BJ (cell line): ENCODE measurements at places on chromosomes 7 and 10.

DNA sequence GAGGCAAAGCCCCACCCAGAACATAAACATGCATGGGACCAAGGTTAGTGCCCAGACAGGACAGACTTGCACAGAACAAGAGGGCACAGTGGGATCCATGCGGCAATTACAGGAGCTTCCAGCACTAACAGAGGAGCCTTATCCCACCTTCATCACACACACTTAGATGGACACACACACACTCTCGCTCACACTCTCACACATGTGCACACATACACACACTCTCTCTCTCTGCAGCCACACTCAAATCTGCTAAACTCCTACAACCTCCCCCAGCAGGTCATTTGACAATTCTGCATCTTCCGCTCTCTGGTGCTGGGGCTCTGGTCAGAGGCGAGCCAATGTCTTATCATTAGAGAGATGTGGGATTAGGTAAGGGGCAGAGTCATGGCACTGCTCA lies 120.5 kb downstream of the UBE2H start:
- no peak for DNase-seq

- no peak for DNase-seq
Observed at GRCh38 chr7:50214126-50214670, 90.3 kb upstream of the IKZF1 start.

DNA sequence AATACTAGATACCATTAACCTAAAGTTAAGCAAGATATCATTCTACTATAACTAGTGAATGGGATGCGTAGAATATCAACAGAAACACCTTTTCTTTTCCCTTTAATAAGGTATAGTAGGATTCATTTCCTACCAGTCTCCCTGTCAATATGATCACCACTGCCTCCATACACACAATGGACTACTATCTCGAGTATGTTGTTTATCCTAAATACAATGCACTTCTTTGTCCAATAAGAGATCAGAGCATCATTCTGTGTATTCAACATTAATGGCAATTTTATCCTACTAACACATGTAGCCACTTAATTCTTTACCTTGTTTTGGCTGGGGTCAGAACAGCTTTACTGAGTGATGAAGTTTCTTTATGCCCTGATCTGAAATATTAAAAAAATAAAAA lies 276.3 kb downstream of the TFEC start:
- DNase-seq = no peak

DNA sequence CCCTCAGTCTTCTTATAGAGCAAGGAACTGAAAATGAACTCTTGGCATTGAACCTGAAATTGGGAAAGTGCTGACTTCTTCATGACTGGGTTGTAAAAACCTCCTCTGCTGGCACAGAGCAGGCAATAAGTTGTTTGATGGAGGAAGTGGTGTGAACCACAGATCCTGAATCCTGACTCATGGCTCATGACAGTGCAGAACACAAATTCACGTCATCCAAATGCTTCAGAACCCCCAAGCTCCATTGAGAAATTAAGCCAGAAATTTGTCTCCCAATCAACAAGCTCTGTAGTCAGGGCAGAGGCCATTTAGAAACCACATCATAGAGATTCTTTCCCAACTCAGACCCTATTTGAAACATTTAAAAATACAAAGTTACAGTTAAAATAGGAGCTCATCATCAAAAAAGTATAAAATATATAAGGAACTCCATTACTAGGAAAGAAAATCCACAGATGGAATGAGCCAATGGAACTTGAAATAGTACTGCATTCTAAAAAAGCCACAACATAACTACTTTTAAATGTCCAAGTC lies 10.3 kb upstream of the STK17A start:
- peak; percentile 99 for DNase-seq

DNA sequence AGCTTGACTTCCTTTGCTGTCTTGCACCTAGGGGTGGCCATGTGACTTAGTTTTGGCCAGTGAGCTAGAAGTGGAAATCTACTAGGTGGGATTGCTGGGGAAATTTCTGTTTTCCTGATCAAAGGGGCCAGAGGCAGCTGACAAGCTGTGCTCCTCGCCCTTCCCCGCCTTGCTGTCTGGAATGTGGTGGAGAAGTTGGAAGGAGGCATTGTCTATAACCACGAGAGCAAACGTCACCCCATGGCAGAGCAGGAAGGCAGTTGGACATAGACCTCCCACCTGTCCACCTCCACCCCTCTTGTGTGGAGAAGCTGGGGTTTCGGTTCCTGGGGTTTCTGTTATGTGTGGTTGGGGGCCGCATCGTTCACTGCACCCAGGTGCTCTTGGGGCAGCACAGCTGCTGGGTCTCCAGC lies 7.3 kb downstream of the SFRP5 start:
- DNase-seq = no peak

DNA sequence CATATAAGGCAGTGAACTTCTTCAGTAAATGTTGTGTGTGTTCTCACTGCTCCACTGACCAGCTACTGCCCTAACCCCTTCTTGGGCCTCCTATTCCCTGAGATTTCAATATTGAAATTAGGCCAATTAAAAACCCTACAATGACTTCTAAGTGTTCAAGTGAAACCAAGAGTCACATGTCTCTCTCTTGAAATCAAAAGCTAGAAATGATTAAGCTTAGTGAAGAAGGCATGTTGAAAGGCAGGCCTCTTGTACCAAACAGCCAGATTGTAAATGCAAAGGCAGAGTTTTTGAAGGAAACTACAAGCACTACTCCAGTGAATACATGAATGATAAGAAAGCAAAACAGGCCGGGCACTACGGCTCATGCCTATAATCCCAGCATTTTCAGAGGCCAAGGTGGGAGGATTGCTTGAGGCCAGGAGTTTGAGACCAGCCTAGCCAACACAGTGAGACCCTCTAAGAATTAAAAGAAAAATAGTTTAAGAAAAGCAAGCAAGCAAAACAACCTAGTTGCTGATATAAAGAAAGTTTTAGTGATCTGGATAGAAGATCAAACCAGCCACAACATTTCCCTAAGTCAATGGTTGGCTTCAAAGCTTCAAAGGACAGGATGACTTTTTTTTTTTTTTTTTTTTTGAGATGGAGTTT lies 22.3 kb downstream of the BRAF start:
- DNase-seq = no peak

DNA sequence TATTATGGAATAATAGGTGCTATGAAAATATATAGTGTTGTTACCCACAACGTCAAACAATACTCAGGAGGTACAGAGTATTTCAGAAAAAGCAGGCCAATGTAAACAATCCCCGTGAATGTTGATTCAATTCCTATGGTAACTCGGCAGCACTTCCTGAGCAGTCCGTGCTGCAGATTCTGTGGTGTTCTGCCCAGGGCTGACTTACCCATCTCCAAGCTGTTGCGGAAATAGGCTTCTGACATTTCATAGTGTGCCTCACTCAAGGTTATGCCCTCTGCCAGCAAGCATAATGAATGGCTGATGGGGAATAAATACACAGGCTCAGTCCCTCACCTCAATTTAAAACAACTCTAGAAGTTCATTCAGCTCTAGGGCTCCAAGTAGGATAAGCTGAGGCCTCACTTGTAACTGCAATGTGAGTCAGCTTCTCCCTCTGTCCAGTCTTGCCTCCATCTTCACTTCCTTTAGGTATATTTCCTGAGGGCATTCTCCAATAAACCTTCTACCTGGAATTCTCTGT lies 177.6 kb downstream of the GNAI1 start:
- peak; percentile 51 for DNase-seq

DNA sequence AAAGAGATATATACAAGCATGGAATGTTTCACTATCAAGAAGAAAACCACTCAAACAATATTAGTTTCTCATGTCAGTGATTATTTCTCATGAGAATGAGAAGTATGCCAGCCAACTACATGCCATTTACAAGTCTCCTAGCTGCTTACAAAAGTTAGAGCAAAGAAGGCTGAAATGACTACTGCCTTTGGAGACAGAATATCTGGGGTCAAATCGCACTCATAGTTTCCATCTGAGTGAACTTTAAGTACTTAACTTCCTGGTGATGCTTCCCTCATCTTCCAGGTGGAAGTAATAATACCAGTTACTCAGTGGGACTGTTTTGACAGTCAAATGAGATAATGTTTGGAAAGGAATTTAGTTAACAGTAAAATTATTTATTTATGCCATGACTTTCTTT lies 42.0 kb upstream of the RHOBTB1 start:
- no peak for DNase-seq

DNA sequence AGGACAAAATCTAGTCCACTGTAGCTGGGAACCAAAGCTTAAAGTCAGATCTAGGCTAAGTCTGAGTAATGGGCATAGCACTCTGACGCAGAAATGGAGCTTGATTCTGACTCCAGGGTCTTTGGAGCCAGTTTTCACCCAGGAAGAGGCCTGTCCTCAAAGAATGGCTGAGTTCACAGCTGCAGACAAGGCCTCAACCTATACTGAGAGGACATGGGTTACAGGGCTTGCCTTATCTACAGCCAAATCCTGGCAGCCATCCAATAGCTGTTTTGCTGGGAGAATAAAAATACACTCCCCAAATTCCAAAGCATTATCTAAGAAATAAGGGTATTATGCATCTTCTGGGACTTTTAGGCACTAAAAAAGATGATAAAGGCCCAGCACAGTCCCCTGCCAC lies 154.8 kb downstream of the RAPGEF5 start:
- no peak for DNase-seq

DNA sequence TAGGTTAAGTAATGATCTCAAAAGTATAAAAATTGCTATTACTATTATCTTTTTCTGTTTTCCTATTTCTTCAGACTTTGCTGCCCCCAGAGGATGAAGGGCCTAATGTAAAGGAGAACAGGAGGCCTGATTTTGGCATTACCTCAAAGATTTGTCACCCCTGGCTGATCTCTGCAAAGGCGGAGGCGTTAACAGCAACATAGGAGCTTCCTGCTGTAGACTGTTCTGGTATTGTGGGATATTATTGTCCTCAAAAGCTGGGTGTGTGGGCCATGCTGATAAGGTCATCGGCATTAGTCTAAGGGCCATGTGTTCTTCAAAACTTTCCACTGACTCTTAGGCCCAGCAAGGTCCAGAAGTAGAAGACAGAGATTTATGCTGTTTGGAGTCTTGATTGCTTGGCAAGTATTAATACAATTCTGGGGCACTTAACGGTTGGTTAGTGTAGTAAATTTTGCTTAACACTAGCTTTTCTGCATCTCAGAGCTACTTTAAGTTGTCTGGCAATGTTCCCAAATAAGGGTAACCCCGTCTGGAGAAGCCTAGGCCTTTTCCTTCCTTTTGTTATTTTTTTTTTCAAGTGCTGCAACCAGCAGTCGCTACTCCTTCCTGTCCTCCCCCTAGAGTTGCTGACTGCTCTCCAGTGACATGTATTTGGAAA lies 14.0 kb upstream of the ENTPD1 start:
- no peak for DNase-seq

- DNase-seq = no peak
Observed at GRCh38 chr10:2812631-2813030, 254.7 kb upstream of the PFKP start.

DNA sequence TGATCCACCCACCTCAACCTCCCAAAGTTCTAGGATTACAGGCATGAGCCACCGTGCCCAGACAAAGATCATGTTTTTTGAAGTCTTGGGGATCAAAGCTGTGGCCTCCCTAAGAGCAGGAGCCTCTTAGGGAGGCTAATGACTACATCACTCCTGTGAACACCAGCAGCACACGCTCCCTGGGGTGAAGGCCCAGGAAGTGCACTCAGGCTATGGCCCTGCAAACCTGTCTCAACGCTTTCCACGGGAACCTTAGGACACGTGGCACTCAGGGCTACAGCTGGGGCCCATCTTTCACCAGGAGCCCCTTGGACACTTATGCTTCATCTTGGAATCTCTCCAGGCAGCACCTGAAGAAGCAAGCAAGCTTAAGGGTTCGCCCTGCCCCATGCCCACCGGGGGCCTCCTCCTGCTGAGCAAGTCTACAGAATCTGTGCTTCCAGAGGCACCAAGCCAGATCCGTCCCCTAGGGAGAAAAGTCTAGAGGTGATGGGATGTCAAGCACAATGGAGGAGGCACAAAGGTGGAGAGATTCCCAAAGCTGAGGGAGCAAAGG lies 18.4 kb downstream of the VSTM4 start:
- no peak for DNase-seq

GRCh38 chr10:4431114-4431863 lies 394.7 kb upstream of the AKR1E2 start:
- DNase-seq = peak; percentile 49

GRCh38 chr7:109898-110556 lies 82.3 kb upstream of the FAM20C start:
- DNase-seq = no peak
